A549 treated with CpdA at 1 μM for 4 hours (cell line): ENCODE measurements at places on chromosomes 12 and 14. TPM values are rescaled to one million over a fixed set of nuclear protein-coding genes. Genes with fewer than 3 reads are reported as not detected.

NTN4 gene
- total RNA-seq, result 49.4 to 56.4 TPM (median 53.9 TPM) in 5 replicates

KRT3 gene
- total RNA-seq, result 0.03 to 0.10 TPM in 2 of 5 replicates, not detected in the others

APOF gene
- total RNA-seq, result not detected in 5 replicates

KRT73 gene
- total RNA-seq, result not detected in 5 replicates

COX8C gene
- total RNA-seq, result not detected in 5 replicates

SERPINA5 gene
- total RNA-seq, result 0.06 to 0.29 TPM (median 0.14 TPM) in 4 of 5 replicates, not detected in the other

KLRC4 gene
- not detected in 5 replicates for total RNA-seq

PLD4 gene
- total RNA-seq, result 0.13 to 0.39 TPM (median 0.21 TPM) in 5 replicates

RASAL1 gene
- 0.19 to 0.62 TPM (median 0.28 TPM) in 5 replicates for total RNA-seq

RPL10L gene
- not detected in 5 replicates for total RNA-seq

SLC39A9 gene
- total RNA-seq, result 37.4 to 46.7 TPM (median 40.2 TPM) in 5 replicates

STXBP6 gene
- 1.7 to 2.5 TPM (median 2.2 TPM) in 5 replicates for total RNA-seq

ERP27 gene
- not detected in 5 replicates for total RNA-seq

FRMD6 gene
- 25.7 to 37.7 TPM (median 27.9 TPM) in 5 replicates for total RNA-seq

KRT85 gene
- total RNA-seq, result not detected in 5 replicates

GOLGA5 gene
- 21.7 to 33.6 TPM (median 28.5 TPM) in 5 replicates for total RNA-seq

IKZF4 gene
- 2.1 to 3.1 TPM (median 2.6 TPM) in 5 replicates for total RNA-seq

GLS2 gene
- total RNA-seq, result 0.12 to 0.25 TPM (median 0.17 TPM) in 5 replicates

HELB gene
- 1.5 to 1.7 TPM (median 1.7 TPM) in 5 replicates for total RNA-seq

IRAK3 gene
- total RNA-seq, result 0.03 to 0.09 TPM (median 0.06 TPM) in 5 replicates

PIWIL1 gene
- total RNA-seq, result not detected in 5 replicates

ENO2 gene
- 41.2 to 50.5 TPM (median 42.1 TPM) in 5 replicates for total RNA-seq

SMAGP gene
- total RNA-seq, result 17.5 to 25.7 TPM (median 21.5 TPM) in 5 replicates

ART4 gene
- not detected in 5 replicates for total RNA-seq

PSMC1 gene
- total RNA-seq, result 218 to 380 TPM (median 230 TPM) in 5 replicates

KLRC2 gene
- total RNA-seq, result 1.0 to 2.2 TPM (median 1.4 TPM) in 5 replicates

BHLHE41 gene
- total RNA-seq, result 0.57 to 2.4 TPM (median 0.97 TPM) in 5 replicates

DEPDC4 gene
- total RNA-seq, result 1.3 to 2.2 TPM (median 1.5 TPM) in 5 replicates

CCDC175 gene
- total RNA-seq, result not detected in 5 replicates

OLR1 gene
- 0.75 to 2.6 TPM (median 1.3 TPM) in 5 replicates for total RNA-seq

FAM186B gene
- total RNA-seq, result 0.08 to 0.15 TPM (median 0.11 TPM) in 5 replicates

FAM181A gene
- total RNA-seq, result not detected in 5 replicates

CAPZA3 gene
- not detected in 5 replicates for total RNA-seq

TEX52 gene
- total RNA-seq, result not detected in 5 replicates

STAB2 gene
- total RNA-seq, result not detected in 5 replicates

KRT2 gene
- 0.03 TPM in 1 of 5 replicates, not detected in the others for total RNA-seq

GLIPR1L1 gene
- not detected in 5 replicates for total RNA-seq

GUCY2C gene
- 0.01 TPM in 1 of 5 replicates, not detected in the others for total RNA-seq

TSHR gene
- total RNA-seq, result not detected in 5 replicates

E2F7 gene
- total RNA-seq, result 6.0 to 8.2 TPM (median 7.4 TPM) in 5 replicates

FLRT2 gene
- total RNA-seq, result 3.3 to 5.0 TPM (median 3.8 TPM) in 5 replicates

C14orf39 gene
- not detected in 5 replicates for total RNA-seq

FGF23 gene
- not detected in 5 replicates for total RNA-seq

CCDC184 gene
- total RNA-seq, result 2.5 to 3.6 TPM (median 3.2 TPM) in 5 replicates

KIF21A gene
- total RNA-seq, result 19.3 to 24.1 TPM (median 21.8 TPM) in 5 replicates

CLEC7A gene
- not detected in 5 replicates for total RNA-seq

ADAM20 gene
- total RNA-seq, result 0.01 TPM in 1 of 5 replicates, not detected in the others
